ENCODE measurements at places on chromosomes 7 and 10. TPM values are rescaled to one million over a fixed set of nuclear protein-coding genes. Genes with fewer than 3 reads are reported as not detected.

DNA sequence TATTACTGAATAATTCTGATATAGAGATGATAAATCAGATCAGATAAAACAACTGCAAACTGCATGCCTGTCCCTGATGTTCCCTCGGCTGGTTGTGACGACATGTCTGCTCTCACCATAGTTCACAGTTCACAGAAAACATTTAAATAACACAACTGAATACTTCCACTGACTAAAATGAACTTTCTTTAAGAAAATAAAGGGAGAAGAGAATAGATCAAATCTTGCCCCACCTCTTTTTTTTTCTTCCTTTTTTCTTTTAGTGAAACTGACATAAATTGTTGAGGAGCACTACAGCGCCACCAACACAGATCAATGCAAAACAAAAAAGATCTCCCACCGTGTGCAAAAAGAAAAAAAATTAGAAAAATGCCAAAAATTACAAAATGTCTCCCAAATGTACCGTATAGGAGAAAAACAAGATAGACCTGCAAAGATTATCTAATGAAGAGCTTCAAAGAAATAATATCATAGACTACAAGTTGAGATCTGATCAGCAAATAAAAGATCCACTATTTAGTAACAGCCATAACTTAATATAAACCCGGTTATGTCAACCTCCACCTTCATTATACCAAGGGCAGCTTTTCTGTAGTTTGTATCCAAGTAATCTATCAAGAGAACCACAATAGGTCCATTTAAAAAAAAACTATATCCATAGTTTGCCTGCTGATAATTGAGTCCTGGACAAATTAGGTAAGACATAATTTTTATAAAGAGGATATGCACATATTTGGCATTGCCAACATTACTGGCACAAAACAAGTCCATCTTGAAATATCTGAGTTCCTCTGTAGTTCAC is 30.7 kb upstream of the EPC1 start:
- DNase-seq: no peak

- DNase-seq: no peak
Observed at GRCh38 chr10:88896994-88897853, 17.2 kb downstream of the STAMBPL1 start.

- DNase-seq: no peak
Observed at GRCh38 chr7:129466796-129467195, 32.6 kb downstream of the STRIP2 start.

The NPFFR1 gene
- 0.14 TPM for total RNA-seq

DNA sequence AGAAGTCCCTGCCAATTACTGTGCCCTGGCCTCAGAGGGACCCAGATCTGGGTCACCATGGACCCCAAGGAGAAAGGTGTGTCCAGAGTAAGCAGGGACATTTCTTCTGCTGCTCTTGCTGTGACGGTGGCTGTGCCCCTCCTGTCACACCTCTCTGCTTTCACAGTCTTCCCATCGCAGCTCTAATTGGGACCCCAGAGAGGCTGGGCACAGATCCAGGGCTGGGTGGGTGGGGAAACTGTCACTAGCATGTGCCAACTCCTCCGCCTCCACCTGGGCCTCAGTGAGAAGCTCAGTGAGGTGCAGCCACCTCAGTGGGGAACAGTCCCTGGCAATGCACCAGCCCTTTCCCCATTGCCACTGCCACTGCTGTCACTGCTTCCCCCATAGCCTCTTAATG is 37.3 kb upstream of the ADCYAP1R1 start:
- DNase-seq: no peak

- no peak for DNase-seq
Observed at GRCh38 chr10:124493214-124493882, 31.7 kb downstream of the LHPP start.

- no peak for DNase-seq
Observed at GRCh38 chr7:134632937-134633540, 13.6 kb upstream of the BPGM start.

GRCh38 chr10:72800000-72800740 is 93.4 kb upstream of the OIT3 start:
- DNase-seq: no peak

DNA sequence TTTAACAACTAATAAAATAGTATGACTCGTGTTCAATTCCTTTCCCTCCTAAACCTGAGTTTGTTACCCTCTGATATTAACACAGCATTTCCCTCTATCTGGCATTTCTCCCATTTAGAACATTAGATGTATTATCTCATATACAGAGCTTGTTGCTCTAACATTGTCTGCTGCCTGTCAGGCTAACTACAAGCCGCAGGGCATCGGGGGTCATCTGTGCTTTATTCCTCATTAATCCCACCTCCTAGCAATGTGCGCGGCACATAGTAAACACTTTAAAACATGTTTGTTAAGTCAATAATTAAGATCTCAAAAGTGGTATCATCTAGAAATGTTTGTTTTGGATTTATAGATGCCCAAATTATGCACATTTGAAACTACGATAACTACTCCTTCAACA is 52.9 kb upstream of the NEBL start:
- no peak for DNase-seq

The LIPF gene
- total RNA-seq: not detected

The LRRC17 gene
- total RNA-seq: 42.0 TPM

The POLR2J2 gene
- total RNA-seq: 10.3 TPM

Data from mesothelial cell of epicardium (in vitro differentiated cells).